ENCODE measurements at places on chromosomes 7 and 10. TPM values are rescaled to one million over a fixed set of nuclear protein-coding genes. Genes with fewer than 3 reads are reported as not detected.

ZNF783 gene
- total RNA-seq = 5.1 TPM

HOXA4 gene
- total RNA-seq = 2.3 TPM

NUTM2E gene
- 0.59 TPM for total RNA-seq

NEURL1 gene
- 0.18 TPM for total RNA-seq

INMT gene
- total RNA-seq = not detected

SLC25A40 gene
- 9.1 TPM for total RNA-seq

SLC26A3 gene
- not detected for total RNA-seq

KCNH2 gene
- 0.37 TPM for total RNA-seq

Data from A549 treated with RU486 at 1 μM for 4 hours (cell line).